ENCODE measurements at places on chromosomes 16 and 17.
A peak's percentile ranks its signal among the peaks of the same experiment; 100 is the strongest.

GRCh38 chr17:35548978-35549377, 11.5 kb upstream of the SLFN12L start:
- no peak for DNase-seq

GRCh38 chr17:45310380-45311324, 6.2 kb downstream of the MAP3K14 start:
- no peak for DNase-seq

DNA sequence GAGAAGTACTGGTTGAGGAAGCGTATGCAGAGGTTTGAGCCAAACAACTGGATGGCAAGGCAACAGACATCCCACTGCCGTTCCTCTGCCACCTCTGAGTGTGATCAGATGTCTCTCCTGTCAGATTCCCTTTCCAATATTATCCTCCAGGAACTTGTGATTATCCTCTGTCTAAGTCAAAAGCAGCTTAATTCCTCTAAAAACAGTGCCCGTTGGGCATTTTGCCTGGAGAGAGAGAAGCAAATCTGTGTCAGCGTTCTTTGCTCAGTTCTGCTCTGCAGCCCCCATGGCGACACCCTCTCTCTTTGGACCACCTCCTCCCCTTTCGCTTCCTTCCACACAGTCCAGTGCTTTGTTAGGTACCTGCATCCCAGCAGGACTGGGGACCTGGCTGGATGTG, 56.1 kb upstream of the TBX2 start:
- DNase-seq: no peak

GRCh38 chr16:22077700-22078313, 14.5 kb upstream of the VWA3A start:
- peak; percentile 16 for DNase-seq

- DNase-seq: peak; percentile 41
These were observed 185.4 kb downstream of the ABCC12 start for GRCh38 chr16:47970291-47970931.

DNA sequence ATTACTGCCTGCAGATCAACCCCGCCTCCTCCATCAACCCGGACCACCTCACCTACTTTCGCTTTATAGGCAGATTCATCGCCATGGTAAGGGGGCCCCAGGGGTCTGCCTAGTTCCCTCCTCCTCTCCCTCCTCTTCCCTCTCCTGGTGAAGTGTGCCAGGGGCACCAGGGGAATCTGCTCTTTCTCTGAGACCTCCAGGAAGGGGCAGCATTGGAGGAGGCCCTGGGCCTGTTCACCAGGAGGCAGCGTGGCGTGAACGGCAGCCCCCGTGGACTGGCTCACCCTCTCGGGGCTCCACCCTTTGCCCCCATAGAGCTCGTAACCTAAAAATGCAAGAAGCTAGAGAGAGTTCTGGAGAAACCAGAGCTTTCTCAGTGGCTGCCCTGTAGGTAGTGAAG, 17.1 kb upstream of the CLEC18A start:
- no peak for DNase-seq

DNA sequence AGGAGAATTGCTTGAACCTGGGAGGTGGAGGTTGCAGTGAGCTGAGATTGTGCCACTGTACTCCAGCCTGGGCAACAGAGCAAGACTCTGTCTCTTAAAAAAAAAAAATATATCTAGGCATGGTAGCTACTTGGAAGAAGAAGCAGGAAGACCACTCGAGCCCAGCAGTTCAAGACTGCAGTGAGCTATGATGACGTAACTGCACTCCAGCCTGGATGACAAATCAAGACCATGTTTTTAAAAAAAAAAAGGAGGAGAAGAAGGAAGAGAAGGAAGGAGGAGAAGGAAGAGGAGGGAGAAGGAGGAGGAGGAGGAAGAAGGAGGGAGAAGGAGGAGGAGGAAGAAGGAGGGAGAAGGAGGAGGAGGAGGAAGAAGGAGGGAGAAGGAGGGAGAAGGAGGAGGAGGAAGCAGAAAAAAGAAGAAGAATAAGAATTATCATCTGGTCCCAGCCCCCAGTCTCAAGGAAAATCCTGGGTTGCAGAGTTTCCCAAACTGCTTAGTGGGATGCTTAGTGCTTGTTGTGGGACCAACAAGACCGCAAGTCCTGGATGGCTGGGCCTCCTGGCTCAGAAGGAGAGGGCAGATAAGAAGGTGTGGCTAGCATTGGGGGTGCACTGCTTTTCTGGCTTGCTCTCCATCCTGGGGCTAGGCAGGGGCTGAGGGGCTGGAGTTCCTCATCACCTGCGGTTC, 3.7 kb upstream of the DRC7 start:
- no peak for DNase-seq

GRCh38 chr17:18323007-18323406, 7.9 kb downstream of the SMCR8 start:
- DNase-seq: no peak
